Endothelial cell of umbilical vein (primary cell): ENCODE measurements at places on chromosomes 4 and X. TPM values are rescaled to one million over a fixed set of nuclear protein-coding genes. Genes with fewer than 3 reads are reported as not detected.

- no peak overlapping the region for H3K27ac ChIP-seq
- H3K36me3 ChIP-seq, result no peaks in the 10 kb centered on the region
- no peaks in the 10 kb centered on the region for H3K27me3 ChIP-seq
- no peaks in the 10 kb centered on the region for H3K4me1 ChIP-seq
- DNase-seq, result no peak
These were observed 243.0 kb upstream of the FSTL5 start for GRCh38 chr4:162406637-162407365.

GRCh38 chr4:17272154-17272553 is 239.7 kb downstream of the QDPR start:
- H3K27ac ChIP-seq, result no peak overlapping the region
- H3K4me3 ChIP-seq, result no peak overlapping the region
- no peaks in the 10 kb centered on the region for H3K27me3 ChIP-seq
- DNase-seq, result no peak
- no peaks in the 10 kb centered on the region for H3K36me3 ChIP-seq

DNA sequence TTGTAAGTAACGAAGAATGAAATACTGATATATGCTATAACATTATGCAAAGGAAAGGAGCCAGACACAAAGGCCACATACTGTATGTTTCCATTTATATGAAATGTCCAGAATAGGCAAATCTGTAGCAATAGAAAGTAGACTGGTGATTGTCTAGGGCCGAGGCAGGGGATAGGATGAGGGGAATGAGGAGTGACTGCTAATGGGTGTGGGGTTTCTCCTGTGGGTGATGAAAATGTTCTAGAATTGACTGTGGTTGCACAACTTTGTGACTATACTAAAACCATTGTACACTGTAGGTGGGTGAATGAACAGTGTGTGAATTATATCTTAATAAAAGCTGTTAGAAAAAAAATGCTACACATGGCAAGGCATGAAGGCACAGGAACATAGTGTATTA is 19.9 kb upstream of the SUPT20HL1 start:
- H3K27me3 ChIP-seq, result no peaks in the 10 kb centered on the region
- no peaks in the 10 kb centered on the region for H3K36me3 ChIP-seq
- H3K27ac ChIP-seq, result no peak overlapping the region
- H3K4me3 ChIP-seq, result no peak overlapping the region

GRCh38 chr4:48462363-48462762 is 20.8 kb upstream of the SLC10A4 start:
- no peaks in the 10 kb centered on the region for H3K4me1 ChIP-seq
- peaks cover 9% of the 10 kb centered on the region for H3K27me3 ChIP-seq
- no peaks in the 10 kb centered on the region for H3K36me3 ChIP-seq
- H3K27ac ChIP-seq, result no peak overlapping the region

SHISA3 gene
- 11.6 and 12.0 TPM in 2 replicates for total RNA-seq

ABLIM2 gene
- total RNA-seq, result 0.30 and 0.66 TPM in 2 replicates

DRP2 gene
- 0.31 and 0.78 TPM in 2 replicates for total RNA-seq

HSFX1 gene
- 0.53 and 0.88 TPM in 2 replicates for total RNA-seq

ADH1C gene
- total RNA-seq, result not detected in 2 replicates

MAGED4B gene
- 23.0 and 46.9 TPM in 2 replicates for total RNA-seq
